ENCODE measurements at places on chromosomes 6 and 20.

GRCh38 chr20:698276-698675, 22.7 kb upstream of the SCRT2 start:
- no peak for DNase-seq

GRCh38 chr6:147246853-147247635, 42.8 kb downstream of the STXBP5 start:
- DNase-seq: no peak

DNA sequence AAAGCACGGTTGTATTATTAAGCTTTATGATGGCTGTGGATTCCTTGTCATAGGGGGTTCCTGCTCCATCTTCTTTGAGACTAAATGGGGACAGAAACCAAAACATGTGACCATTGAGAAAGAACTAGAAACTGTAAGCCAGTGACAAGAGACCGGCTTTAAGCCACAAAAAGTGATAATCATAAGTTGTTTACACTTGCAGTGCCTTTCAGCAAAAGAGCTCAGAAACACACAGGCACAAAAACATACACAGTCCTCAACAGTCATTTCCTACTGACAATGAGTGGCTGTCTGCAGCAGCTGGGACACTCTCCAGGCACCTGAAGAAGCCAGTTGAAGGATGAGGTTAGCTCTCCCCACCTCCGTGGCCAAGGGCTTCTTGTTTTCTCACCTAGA, 20.0 kb upstream of the UBE2J1 start:
- DNase-seq: no peak

DNA sequence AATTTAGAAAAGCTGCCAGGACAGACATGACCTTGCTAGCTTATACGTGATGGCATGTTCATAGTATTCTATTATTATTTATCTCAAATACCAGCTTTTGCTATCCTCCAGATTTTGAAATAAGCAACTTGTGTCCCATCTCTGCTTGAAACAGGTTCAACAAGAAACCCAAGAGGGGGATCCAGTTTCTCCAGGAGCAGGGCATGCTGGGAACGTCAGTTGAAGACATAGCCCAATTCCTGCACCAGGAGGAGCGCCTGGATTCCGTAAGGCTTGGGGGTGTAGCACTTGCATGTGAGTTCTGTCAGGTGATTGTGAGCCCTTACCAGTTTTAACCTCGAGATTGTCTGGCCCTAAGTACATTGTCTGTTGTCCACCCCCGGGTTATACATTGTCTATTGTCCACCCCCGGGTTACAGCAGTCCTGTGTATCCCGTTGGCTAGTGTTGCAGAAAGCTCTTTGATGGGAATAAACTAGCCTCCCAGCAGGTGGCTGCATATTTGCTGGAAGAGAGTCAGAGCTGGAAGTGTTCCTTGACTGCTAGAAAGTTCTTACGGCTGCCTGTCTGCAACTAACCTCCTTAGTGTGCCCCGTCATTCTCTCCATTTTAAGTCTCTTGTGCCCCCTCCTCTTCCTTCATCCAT, 61.4 kb upstream of the CSE1L start:
- no peak for DNase-seq

- no peak for DNase-seq
Observed at GRCh38 chr20:57528148-57528547, 3.2 kb upstream of the CTCFL start.

DNA sequence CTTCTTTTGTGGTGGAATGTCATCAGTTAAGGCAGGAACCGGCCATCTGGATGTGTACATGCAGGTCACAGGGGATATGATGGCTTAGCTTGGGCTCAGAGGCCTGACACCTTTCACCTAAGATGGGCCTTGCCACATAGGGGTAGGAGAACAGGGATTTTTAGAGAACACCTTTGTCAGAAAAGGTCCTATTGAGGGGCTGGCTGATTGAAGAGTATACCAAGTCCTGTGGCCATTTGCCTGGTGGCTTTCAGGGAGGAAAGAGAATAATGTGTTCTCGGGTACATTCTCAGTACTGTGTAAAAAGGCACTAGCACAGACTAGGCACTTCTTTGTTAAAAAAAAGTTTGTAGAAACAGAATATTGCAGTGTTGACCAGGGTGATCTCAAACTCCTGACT, 26.4 kb downstream of the GMPR start:
- DNase-seq: no peak
